GM20000 (cell line): ENCODE measurements at places on chromosomes 1 and 21.

- DNase-seq = no peak
Measured at GRCh38 chr1:17423781-17424245, 15.7 kb downstream of the RCC2 start.

GRCh38 chr1:1536938-1537546 is 3.4 kb downstream of the TMEM240 start:
- DNase-seq = peak; percentile 24

- DNase-seq = no peak
Measured at GRCh38 chr1:84168783-84169182, 24.7 kb downstream of the PRKACB start.

GRCh38 chr1:82371844-82372498 is 571.2 kb downstream of the ADGRL2 start:
- DNase-seq = no peak

DNA sequence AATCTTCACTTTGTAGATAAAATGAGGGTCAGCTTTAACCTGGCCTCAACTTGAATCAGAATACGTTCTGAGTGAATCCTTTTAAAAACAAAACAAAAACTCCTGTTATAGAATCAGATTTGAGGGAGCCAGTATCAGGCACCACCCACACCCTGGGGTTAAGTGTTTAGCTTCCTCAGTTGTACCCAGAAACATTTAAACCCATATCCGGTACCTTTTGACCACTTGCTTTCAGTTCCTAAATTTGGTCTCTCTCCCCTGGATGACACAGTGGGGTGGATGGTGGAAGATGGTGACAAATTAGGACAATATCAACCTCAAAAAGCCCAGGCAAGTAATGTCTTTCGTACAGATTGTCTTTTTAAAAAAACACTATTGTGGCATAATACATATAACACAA is 10.4 kb downstream of the KLHDC7A start:
- DNase-seq = no peak

DNA sequence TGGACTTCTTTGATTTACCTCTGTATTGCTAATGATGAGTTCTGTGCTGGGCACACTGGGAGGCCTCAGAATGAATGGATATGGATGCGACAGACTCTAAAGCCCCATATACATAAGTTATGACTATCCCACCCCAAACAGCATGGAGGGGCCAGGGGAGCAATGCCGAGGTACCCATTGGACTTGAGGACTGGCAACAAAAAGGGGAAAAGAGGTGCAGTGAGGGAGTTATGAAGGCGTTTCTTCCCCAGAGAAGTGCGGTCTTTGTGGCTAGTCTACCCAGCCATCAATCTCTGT is 15.2 kb upstream of the CDCA8 start:
- no peak for DNase-seq

GRCh38 chr1:226945858-226946245 is 5.8 kb downstream of the COQ8A start:
- no peak for DNase-seq

- no peak for DNase-seq
Measured at GRCh38 chr1:12078575-12078937, 15.5 kb downstream of the TNFRSF8 start.

- peak; percentile 30 for DNase-seq
Measured at GRCh38 chr21:29235714-29236197, 63.0 kb upstream of the BACH1 start.

DNA sequence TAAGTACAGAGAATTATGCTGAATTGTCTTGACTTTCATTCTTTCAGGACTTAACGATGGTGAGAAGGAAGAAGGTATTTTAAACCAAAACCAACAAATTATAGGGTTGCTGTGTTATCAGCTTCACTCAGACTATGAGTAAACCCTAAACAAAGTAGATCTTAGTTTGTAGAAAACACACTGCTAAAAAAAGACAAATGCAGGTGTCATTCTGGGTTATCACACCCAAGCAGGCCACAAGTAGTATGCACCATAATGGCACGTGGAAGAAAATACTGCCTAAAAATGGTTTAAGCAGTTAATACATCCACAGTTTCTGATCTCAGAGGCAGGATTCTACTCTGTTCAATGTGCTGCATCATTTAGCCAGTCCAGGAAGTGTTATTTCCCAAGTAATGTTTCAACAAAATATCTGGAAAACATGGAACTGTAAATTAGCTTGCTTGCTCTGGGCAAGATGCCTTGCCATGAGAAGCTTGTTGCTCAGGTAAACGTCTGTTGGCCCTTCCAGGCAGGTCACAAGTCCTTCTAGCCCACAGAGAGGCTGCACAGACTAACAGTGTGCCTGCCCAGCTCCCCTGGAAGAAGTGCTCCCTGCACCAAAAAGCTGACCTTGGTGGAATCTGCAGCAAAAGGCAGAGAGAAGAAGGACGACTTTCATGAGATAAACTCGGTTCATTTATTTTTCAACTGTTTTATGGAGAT is 4.1 kb downstream of the DIPK1A start:
- DNase-seq = peak; percentile 57

- DNase-seq = no peak
Measured at GRCh38 chr1:154193821-154194220, 1.9 kb upstream of the TPM3 start.

- DNase-seq = no peak
Measured at GRCh38 chr1:76613886-76614285, 253.4 kb upstream of the ST6GALNAC5 start.

- no peak for DNase-seq
Measured at GRCh38 chr1:38625939-38626338, 233.6 kb downstream of the RRAGC start.

DNA sequence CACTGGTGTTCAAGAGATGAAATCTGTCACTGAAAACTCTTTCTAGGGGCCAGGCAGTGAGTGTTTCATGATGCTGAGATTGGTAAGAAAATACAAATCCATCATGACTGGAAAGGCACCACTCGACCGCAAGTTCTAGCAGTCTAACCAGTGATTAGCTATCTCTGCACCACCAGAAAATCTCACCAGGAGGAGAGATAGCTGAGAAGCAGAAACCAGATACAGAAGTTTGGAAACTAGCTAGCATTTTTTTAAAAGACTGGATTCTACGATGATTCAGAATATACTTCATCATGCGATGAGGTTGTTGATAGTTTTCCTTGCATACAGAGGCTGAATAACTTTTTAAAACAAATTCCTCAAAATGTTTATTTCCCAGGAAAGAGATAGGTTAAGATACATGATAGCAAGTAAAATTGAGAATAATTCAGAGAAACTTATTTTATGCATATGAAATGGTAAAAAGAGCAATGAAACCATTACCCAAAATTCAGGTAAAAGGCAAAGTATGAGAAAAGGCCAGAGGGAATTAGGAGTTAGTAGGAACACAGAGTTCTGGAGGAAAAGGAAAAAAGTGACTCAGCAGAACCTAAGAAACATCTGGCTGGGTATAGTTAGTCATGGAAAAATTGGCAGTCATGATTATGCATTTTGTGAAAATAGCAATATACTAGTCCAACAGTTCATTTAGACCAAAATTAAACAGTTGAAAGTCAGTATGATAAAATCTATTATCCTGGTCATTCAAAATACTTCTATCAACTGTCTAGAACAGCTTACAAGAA is 3.3 kb upstream of the F3 start:
- DNase-seq = no peak

GRCh38 chr1:205916541-205916940 is 26.7 kb downstream of the SLC26A9 start:
- no peak for DNase-seq

DNA sequence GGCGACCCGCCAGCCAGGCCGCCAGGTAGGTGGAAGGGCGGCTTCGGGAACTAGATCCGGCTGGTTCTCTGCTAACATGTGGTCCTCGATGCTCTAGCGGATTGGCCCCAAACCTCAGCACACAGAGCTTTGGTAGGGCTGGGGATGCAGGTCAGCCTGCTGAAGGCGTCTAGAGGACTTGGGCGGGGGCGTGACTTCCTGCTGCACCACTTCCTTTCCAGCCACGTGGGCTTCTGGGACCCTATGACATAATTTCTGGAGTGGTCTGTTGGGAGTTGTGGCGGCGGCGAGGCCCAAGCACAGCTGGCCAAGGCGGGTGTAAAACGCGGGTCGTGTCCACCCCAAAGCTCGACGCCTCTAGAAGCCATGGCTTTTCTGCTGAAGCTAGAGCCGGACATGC is 124.5 kb downstream of the ATF6 start:
- DNase-seq = no peak

- peak; percentile 87 for DNase-seq
Measured at GRCh38 chr1:211476200-211476849, 15.6 kb downstream of the RD3 start.

DNA sequence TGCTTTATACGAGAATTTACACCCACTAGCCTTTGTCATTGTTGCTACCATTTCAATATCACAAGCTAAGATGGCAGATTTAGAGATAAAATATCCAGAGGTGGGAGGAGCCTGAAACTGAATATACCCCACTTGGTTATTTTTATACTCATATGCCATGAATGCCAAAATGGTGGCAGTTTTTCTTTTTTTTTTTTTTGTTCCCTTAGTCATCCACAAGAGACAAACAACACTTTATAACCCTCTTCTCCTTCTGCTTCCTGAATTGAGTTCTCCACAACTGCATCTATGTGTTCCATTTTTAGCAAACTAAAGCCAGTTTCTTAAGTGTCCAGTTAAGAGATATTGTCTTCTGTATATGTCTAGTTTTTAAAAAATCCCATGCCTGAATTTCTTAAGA is 558.4 kb downstream of the LMO4 start:
- DNase-seq = no peak

GRCh38 chr1:4171480-4172450 is 271.7 kb upstream of the C1orf174 start:
- DNase-seq = no peak

GRCh38 chr1:15757575-15758342 is 836 bp upstream of the FBLIM1 start:
- DNase-seq = peak; percentile 49
